ENCODE measurements at places on chromosomes 4 and X.

GRCh38 chrX:114842181-114842580 lies 175.2 kb downstream of the IL13RA2 start:
- no peak for DNase-seq

- DNase-seq = no peak
Observed at GRCh38 chr4:180734753-180735432, 1508.3 kb upstream of the TENM3 start.

- no peak for DNase-seq
Observed at GRCh38 chr4:57661517-57662090, 551.4 kb upstream of the IGFBP7 start.

- no peak for DNase-seq
Observed at GRCh38 chr4:40194602-40195161, 2.1 kb upstream of the RHOH start.

DNA sequence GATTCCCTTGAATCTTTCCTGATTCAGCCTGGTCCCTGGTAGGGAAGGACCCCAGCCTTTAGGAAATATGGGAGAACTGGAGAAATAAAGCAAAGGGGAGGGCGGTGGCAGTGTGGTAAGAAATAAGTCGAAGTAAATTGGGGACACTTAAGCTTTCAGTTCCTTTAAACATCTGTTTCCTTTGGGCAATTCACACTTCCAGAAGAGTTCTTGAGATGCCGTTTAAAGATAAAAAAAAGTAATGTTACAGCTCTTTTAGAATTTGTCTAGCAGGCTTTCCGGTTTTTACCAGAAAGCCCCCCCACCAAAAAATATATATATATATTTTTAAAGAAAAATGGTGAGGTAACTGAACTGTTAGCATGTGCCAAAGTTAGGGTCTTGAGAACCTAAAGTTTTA lies 46.6 kb downstream of the TSPAN7 start:
- DNase-seq = no peak

- no peak for DNase-seq
Observed at GRCh38 chrX:119481323-119481801, 13.1 kb downstream of the SLC25A5 start.

- DNase-seq = no peak
Observed at GRCh38 chr4:177901786-177902185, 459.5 kb upstream of the AGA start.

DNA sequence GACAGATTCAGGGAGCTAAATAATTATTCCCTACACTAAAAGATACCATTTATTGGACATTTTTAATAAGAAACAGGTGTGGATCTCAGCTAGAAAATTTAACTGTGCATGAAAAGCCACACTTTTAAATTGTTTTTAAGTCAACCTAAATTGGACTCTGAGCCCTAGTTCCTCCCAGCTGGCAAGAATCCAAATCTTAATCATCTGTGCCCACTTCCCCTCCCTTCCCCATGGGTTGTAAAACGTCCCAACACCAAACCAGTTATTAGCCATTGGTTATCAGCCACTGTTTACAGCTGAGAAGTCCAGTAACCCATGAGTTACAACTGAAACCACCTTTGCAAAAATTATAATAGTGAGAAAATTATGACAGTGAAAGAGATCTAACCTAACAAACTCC lies 125.6 kb upstream of the S100G start:
- DNase-seq = no peak

- no peak for DNase-seq
Observed at GRCh38 chr4:56859841-56860240, 38.3 kb upstream of the SPINK2 start.

- DNase-seq = no peak
Observed at GRCh38 chr4:110480746-110481271, 4.9 kb downstream of the ENPEP start.

- no peak for DNase-seq
Observed at GRCh38 chrX:150508451-150509367, 59.7 kb upstream of the MTM1 start.

DNA sequence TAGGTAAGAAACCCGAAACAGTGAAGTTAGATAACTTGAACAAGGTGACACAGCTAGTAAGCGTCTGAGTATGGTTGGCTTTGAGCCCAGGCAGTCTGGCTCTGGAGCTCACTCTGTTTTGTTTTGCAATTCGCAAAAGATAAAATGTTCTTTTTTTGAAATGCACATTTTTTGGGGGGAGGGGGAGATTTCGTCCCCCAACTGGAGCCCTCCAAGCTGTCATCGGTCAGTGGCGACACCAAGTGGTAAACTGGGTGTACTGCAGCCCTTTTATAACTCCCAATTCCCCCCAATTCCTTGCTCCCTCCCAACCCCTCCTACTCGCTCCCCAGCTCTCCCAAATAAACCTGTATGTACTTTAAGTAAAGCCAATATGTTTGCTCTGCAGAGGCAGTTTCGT lies 2.8 kb upstream of the CLCN5 start:
- DNase-seq = peak; percentile 37

GRCh38 chr4:61376301-61376700 lies 176.2 kb downstream of the ADGRL3 start:
- no peak for DNase-seq

DNA sequence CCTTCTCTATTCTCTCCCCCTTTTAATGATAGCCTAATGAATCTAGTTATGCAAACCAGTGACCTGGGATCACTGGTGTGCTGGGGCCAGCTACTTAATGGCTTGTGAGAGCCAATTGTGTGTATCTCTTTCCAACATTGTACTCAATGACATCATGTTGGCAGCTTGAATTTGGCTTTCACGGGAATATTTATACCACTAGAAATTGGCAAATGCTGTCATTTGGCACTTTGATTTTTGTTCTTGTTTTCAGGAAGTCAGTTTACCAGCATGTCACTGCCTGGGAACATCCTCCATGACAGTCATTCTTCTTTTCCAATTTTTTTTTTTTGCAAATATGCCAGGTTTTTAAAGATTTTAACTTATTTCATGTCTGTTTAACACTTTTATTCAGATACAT lies 1685.3 kb downstream of the STIM2 start:
- no peak for DNase-seq

- no peak for DNase-seq
Observed at GRCh38 chr4:185583813-185584212, 48.5 kb upstream of the PDLIM3 start.

DNA sequence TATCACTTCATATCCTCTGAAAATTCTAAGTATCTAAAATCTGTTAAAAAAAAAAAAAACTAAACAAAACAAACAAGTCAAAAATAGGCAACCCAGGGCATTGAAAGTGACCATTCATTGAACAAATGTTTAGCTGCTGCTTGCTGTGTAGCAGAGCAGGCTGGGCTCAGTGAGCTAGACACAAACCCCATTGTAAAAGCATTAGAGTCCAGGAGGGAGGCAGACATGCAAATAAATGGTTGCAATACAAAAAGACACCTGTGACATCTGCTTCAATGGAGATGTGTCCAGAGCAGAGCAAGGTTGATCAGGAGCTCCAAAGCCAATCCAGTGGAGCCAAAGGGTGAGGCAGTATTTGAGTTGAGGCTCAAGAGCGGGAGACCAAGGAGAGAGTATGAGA lies 267.3 kb upstream of the GATB start:
- no peak for DNase-seq

DNA sequence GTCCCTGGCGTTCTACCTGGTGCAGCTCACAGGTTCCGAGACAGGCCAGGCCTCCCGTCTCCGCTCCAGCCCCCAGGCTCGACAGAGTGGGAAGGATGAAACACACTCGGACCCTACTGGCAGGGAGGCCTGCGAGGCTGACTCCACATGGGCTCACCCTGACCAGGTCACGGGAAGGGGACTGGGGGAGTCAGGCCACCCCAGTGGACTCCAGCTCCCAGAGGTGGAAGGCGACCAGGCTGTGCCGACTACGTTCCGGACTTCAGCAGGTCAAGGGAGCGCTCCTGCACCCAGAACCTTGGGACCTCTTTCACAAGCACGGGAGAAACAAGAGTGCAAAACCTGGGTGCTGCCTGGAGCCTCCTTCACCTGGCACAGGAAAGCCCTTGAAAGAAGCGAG lies 4.6 kb upstream of the IRAK1 start:
- DNase-seq = no peak

- peak; percentile 94 for DNase-seq
Observed at GRCh38 chrX:54044126-54044876, at the start of gene PHF8. Gene PHF8, minus strand, starts transcription at chrX:54044473. Its CDS starts 1,745 bp downstream, at chrX:54042728.

DNA sequence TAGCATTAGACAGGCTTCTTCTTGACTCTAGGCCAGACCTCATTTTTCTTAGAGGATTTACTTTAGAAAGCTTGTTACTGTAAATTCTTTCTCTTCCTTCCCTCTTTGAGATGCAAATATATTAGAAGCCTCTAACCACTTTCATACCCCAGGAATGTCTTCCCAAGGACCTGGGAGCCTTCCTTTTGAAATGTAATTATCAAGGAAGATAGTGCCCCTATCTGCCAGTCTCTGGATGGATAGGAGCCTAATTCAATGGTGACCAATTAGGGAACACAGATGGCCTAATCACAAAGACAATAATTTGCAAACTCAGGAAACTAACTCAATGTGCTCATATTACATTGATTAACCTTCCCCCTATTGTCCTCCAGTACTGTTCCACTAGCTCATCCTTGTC lies 145.6 kb upstream of the DCAF8L1 start:
- no peak for DNase-seq

DNA sequence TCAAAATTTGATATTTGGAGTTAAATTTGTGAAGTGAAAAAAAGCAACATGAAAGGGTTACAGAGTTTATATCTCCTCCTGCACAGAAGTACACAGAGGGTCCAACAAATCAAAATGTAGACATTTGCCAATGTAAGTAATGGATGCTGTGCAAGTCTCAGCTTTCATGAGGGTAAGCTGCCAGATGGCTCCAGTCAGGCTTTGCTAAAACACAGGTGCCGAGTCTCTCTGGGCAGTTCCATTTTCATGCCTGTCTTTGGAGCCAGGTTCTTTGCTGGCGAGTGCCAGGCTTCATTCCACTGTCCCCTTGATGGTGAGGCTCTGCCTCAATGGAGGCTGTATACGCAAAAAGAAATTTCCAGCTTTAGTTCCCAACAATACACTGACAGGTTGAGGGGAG lies 27.9 kb downstream of the SLC4A4 start:
- DNase-seq = no peak

DNA sequence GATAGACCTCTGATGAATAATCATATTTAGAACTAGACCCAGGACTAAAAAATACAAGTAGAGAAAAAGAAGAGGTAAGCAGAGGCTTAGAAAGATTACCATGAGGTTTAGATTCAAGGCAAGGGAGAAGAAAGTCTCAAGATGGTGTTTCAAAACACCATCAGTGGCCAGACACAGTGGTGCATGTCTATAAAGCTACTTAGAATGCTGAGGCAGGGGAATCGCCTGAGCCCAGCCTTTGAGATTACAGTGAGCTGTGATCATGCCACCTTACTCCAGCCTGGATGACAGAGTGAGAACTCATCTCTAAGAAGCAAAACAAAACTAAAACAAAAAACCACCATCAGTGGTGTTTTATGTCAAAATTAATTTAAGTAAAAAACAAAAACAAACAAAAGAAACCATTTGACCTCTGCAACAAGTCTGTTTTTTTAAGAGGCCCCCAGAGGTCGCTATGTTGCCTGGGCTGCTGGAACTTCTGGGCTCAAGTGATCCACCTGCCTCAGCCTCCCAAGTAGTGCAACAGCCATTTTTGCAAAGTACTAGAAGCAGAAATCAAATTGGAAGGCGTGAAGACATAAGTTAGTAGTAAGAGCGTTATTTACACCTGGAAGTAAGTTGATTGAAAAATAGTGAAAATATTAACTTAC lies 784.3 kb downstream of the ADGRL3 start:
- no peak for DNase-seq

GRCh38 chrX:107025545-107025944 lies 25.5 kb upstream of the MORC4 start:
- DNase-seq = no peak

- DNase-seq = peak; percentile 36
Observed at GRCh38 chr4:20395160-20395773, 143.6 kb downstream of the SLIT2 start.

- no peak for DNase-seq
Observed at GRCh38 chr4:106038012-106038411, 142.7 kb downstream of the NPNT start.

GRCh38 chr4:184424993-184425758 lies 49.2 kb downstream of the IRF2 start:
- no peak for DNase-seq

DNA sequence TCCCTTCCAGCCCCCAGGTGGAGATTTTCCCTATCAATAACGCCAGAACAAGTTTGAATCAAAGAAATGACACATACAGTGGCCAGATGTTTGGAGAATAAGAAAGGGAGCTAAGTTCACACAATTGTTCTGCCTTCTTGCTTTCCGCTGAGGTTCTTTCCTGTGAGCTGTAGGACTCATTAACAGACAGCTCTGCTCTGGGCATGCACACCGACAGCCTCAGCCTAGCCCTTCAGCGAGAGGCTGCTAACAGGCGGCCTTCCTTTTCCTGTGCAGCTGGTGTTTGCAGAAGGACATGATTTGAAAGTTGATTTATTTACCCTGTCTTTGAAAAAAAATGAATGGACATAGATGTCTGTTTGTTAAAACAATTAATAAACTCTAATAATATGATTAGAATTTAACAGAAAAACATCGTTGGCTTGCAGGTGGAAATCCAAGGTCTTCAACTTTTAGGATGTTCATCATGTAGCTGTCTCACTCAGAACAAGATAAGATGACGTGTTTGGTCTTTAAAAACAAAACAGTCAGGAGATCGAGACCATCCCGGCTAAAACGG lies 183.3 kb downstream of the KDR start:
- DNase-seq = no peak

GRCh38 chr4:182629096-182629495 lies 288.1 kb downstream of the DCTD start:
- DNase-seq = no peak

DNA sequence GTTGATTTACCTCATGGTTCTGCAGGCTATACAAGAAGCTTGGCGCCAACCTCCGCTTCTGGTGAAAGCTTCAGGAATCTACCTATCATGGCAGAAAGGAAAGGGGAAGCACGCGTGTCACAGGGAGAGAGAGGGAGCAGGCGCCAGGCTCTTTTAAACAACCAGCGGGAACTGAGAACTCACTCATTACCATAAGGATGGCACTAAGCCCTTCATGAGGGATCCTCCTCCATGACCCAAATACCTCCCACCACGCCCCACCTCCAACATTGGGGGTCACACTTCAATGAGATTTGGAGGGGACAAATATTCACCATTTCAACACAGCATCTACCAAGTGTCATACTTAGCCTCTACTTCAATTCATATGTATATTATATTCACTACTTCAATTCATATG lies 18.8 kb upstream of the TBC1D8B start:
- DNase-seq = no peak

- DNase-seq = no peak
Observed at GRCh38 chrX:16063921-16064320, 59.4 kb upstream of the GRPR start.

- DNase-seq = no peak
Observed at GRCh38 chrX:10106806-10107205, 50.0 kb upstream of the CLCN4 start.

Data from liver (tissue), 10 donors.